ENCODE measurements at places on chromosomes 16 and 17. TPM values are rescaled to one million over a fixed set of nuclear protein-coding genes. Genes with fewer than 3 reads are reported as not detected.

Gene ZNF750
- total RNA-seq = not detected

Gene NPIPB9
- 2.9 TPM for total RNA-seq

Gene MT4
- not detected for total RNA-seq

Gene CTRL
- total RNA-seq = not detected

Gene SPNS3
- total RNA-seq = not detected

Gene CMTM2
- not detected for total RNA-seq

GRCh38 chr16:13935408-13935807 lies 15.5 kb downstream of the ERCC4 start:
- peaks cover 34% of the 10 kb centered on the region for H3K36me3 ChIP-seq
- H3K4me1 ChIP-seq = peaks cover 5% of the 10 kb centered on the region
- no peak overlapping the region for H3K27ac ChIP-seq
- H3K27me3 ChIP-seq = no peaks in the 10 kb centered on the region
- H3K4me3 ChIP-seq = no peak overlapping the region

- DNase-seq = no peak
- peak overlapping the region; percentile 78 for H3K27ac ChIP-seq
- H3K4me1 ChIP-seq = peaks cover 12% of the 10 kb centered on the region
Measured at GRCh38 chr16:83137326-83137781, 510.6 kb downstream of the CDH13 start.

DNA sequence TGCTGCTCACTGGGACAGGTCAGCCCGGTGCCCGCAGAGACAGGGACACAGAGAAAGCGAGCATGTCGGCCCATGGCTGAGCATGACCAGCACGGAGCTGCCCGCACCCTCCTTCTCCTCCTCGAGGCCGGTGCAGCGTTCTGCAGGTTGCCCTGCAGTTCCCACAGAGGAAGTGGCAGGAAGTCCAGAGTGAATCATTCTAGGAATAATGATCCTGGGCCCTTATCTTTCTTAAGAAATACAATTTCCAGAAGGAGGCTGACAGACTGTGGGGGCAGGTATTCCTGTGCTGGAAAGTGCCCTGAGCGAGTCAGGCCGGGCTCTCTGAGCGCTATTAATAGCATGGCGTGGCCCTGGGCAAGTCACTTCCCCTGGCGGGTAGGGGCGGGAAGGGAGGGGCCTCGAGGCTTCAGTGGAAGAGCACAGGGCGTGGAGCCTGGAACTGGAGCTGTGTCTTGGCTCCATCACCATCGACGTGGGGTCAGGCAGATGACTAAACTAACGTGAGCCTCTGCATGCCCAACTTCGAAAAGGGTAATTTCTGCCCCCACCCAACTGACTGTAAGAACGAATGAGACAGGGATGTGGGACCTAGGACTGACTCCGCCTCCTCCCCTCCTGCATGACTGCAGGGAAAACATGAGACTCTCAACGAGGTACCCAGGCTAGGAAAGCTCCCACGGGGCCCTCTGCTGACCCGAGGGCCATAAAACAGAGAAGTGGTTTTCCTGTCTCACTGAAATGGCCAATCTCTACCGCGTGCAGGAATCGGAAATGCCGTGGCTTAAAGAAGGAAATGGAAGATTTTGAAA lies 9.8 kb downstream of the TMEM204 start:
- no peak overlapping the region for H3K4me3 ChIP-seq
- peaks cover 18% of the 10 kb centered on the region for H3K4me1 ChIP-seq
- H3K36me3 ChIP-seq = peaks cover 5% of the 10 kb centered on the region
- peak overlapping the region; percentile 24 for H3K27ac ChIP-seq

DNA sequence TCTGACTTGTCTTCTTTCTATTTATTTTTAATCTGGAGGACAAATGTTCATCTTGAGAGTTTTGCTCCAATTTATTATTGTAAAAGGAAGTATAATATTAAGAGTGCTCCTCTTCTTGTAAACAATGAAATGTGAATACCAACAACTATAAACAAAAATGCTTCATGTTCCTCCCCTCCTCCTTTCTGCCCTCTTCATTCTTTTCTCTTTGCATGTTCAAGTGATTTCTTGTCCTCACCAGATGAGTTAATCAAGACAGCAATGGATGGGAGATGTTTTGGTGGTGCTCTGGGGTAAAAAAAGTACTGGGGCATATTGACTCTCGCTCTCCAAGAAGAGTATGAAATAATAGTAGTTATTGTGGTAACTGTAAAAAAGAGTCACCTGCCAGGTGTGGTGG lies 24.3 kb downstream of the ITGB3 start:
- no peaks in the 10 kb centered on the region for H3K27me3 ChIP-seq
- no peaks in the 10 kb centered on the region for H3K36me3 ChIP-seq
- no peak overlapping the region for H3K4me3 ChIP-seq
- peaks cover 64% of the 10 kb centered on the region for H3K4me1 ChIP-seq
- peak overlapping the region; percentile 100 for H3K27ac ChIP-seq

GRCh38 chr17:43533699-43534098 lies 12.4 kb downstream of the ETV4 start:
- peaks cover 38% of the 10 kb centered on the region for H3K4me1 ChIP-seq
- H3K4me3 ChIP-seq = no peak overlapping the region
- peaks cover 2% of the 10 kb centered on the region for H3K36me3 ChIP-seq
- peak; percentile 56 for DNase-seq

- H3K4me3 ChIP-seq = peak overlapping the region; percentile 75
- H3K27me3 ChIP-seq = no peaks in the 10 kb centered on the region
- no peak for DNase-seq
Measured at GRCh38 chr17:15999974-16000827, 577 bp downstream of the TTC19 start.

DNA sequence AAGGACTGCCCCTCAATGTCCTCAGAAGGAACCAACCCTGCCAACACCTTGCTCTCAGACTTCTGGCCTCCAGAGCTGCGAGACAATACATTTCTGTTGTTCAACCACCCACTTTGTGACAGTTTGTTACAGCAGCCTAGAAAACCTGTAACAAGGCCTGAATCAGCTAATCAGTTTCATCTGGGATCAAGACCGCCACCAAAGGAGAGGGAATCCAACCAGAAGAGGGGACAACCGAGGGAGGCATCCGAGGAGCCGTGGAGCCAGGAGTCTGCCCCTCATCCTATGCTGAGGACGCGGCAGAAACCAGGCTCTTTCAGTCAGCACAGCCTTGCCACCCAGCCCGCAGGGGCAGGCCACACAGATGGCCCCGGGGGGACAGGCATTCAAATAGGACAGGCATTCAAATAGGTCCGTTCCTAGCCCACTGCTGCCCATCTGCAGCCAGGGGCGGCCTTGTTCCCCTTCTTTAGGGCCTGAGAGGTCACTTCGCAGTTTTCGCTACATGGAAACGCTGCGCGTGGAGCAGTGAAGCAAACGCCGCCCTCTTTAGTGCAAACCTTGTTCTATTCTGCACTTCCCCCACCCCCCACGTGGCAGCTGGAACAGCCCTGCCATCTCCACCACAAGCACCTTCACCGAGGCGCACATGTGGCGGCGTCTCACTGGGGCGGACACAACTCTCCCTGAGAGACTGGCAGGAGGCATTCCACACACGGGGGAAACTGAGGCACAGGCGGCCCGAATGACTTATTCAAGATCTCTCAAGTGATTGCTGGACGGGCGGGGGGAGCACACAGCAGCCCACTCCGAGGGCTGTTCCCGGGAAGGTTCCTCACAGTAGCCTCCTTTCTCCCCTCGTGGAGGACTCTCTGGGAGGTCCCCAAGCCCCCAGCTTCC lies 26.7 kb downstream of the FA2H start:
- H3K4me3 ChIP-seq = no peak overlapping the region
- no peaks in the 10 kb centered on the region for H3K36me3 ChIP-seq
- H3K27ac ChIP-seq = no peak overlapping the region
- peaks cover 12% of the 10 kb centered on the region for H3K4me1 ChIP-seq
- peak; percentile 84 for DNase-seq
- peaks cover 11% of the 10 kb centered on the region for H3K27me3 ChIP-seq

- peaks cover 5% of the 10 kb centered on the region for H3K36me3 ChIP-seq
- DNase-seq = no peak
- peak overlapping the region; percentile 99 for H3K27ac ChIP-seq
- H3K4me1 ChIP-seq = peaks cover 83% of the 10 kb centered on the region
- H3K4me3 ChIP-seq = peak overlapping the region; percentile 87
Measured at GRCh38 chr16:20901436-20902112, 1.0 kb downstream of the LYRM1 start.

DNA sequence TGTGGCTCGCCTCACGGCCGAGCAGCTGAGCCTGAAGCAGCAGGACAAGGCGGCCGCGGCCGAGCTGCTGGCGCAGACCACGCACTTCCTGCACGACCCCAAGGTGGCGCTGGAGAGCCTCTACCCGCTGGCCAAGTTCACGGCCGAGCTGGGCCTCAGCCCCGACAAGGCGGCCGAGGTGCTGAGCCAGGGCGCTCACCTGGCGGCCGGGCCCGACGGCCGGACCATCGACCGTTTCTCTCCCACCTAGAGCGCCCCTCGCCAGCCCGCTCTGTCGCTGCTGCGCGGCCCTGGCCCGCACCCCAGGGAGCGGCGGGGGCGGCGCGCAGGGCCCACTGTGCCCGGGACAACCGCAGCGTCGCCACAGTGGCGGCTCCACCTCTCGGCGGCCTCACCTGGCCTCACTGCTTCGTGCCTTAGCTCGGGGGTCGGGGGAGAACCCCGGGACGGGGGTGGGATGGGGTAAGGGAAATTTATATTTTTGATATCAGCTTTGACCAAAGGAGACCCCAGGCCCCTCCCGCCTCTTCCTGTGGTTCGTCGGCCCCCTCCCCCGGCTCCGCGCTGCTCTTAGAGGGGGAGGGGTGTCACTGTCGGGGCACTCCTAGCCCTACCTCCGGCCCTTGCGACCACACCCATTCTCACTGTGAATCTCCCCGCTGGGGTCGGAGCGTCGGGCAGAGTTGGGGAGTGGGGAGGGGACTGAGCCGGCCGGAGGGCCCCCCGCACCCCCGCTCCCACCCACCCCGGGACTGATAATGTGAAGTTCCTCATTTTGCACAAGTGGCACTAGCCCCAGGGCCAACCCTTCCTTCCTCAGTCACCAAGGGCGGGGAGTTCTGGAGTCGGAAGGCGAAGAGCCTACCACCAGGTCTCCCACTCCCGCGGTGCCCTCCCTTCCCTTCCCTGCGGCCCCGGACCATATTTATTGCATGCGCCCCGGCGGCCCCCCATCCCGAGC lies 4.0 kb downstream of the HIC1 start:
- H3K4me3 ChIP-seq = no peak overlapping the region
- peaks cover 2% of the 10 kb centered on the region for H3K36me3 ChIP-seq
- no peaks in the 10 kb centered on the region for H3K27me3 ChIP-seq
- DNase-seq = no peak

DNA sequence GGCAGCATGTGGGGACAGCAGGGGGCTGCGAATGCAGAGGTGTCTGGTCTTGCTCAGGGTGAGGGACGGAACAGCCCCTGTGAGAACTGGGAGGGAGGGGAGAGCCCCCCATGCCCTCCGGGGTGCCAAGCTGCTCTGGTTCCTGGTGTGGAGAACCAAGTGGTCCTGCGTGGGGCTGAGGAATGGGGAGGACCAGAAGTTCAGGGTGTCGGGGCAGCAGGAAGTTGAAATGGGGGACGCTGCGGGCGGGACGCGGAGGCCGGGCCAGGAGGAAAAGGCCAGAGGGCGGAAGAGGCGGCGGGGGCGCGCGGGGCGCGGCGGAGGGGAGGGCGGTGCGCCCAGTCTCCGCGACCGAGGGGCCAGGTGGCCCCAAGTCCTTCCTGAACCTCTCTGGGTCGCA lies 3.6 kb downstream of the ALDH3A1 start:
- peaks cover 15% of the 10 kb centered on the region for H3K4me1 ChIP-seq
- DNase-seq = no peak
- H3K4me3 ChIP-seq = peak overlapping the region; percentile 61
- H3K27ac ChIP-seq = no peak overlapping the region
- peaks cover 3% of the 10 kb centered on the region for H3K27me3 ChIP-seq

DNA sequence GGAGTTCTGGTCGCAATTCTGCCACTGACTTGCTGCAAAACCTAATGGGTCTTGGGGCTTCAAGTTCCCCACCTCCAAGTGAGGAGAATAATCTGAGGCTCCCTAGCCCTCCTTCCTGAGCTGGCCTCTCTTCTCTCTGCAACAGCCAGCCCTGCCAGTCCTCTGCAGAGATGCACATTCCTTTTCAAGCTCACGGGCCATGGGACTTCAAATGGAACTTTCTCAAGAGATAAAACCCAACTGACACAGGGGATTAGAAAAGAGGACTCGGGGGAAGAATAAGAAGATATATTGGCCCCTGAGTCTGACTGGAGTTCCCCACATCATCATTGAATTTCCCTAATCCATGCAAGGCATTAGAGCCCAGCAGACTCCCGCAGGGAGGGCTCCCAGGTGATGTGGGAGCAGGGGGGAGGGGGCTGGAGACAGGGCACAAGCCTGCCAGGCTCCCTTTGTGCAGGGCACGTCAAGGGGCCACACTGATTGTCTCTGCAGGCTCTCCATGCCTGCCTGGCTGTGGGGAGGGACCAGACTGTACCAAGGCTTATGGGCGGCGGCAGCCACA lies 131.0 kb downstream of the CCDC144A start:
- H3K4me1 ChIP-seq = peaks cover 15% of the 10 kb centered on the region
- H3K36me3 ChIP-seq = no peaks in the 10 kb centered on the region
- no peak overlapping the region for H3K27ac ChIP-seq
- H3K4me3 ChIP-seq = no peak overlapping the region
- DNase-seq = no peak

- H3K27ac ChIP-seq = no peak overlapping the region
- no peaks in the 10 kb centered on the region for H3K36me3 ChIP-seq
- no peaks in the 10 kb centered on the region for H3K27me3 ChIP-seq
- DNase-seq = no peak
Measured at GRCh38 chr16:29747947-29748759, 2.4 kb upstream of the C16orf54 start.

- H3K36me3 ChIP-seq = peaks cover 11% of the 10 kb centered on the region
- no peak for DNase-seq
- peak overlapping the region; percentile 97 for H3K27ac ChIP-seq
- peaks cover 87% of the 10 kb centered on the region for H3K4me1 ChIP-seq
- no peaks in the 10 kb centered on the region for H3K27me3 ChIP-seq
- peak overlapping the region; percentile 79 for H3K4me3 ChIP-seq
Measured at GRCh38 chr16:69925311-69925710, 25.8 kb upstream of the CLEC18A start.

DNA sequence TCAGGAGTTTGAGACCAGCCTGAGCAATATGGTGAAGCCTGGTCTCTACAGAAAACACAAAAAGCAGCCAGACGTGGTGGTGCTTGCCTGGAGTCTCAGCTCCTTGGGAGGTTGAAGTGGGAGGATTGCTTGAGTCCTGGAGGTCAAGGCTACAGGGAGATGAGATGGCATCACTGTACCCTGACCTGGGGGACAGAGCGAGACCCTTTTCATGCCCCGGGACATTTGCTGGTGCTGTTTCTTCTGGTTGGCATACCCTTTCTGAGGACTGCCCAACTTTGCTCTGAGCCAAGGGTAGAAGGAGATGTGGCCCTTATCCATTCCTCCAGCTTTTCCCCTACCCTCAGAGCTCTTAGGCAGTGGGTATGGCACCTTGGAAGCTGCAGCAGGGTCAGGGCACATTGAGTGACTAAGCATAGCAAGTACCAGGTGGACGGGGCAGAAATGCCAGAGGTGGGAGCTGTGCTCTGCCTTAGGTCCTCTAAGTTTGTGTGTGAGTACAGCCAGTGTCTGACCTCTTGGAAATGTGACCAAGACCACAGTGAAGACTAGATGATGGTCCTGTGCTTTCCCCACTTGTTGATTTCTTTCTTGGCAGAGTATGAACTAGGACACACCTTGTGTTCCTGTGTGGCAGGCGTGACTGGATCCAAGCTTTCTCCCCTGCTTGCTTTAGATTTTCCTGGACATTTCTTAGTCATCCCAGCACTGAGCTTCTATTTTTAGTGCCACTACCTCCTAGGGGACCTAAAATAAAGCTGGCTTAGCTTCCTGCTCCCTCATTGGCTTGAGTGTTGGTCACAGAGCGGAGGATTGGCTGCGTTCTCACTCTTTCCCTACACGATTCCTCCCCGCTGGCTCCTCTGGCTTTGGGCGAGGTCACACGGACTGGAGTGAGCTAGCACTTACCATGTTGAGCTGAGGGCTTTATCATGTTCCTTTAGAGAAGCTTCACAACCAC lies 9.9 kb upstream of the EDC4 start:
- H3K36me3 ChIP-seq = peaks cover 8% of the 10 kb centered on the region
- no peak for DNase-seq
- peaks cover 48% of the 10 kb centered on the region for H3K4me1 ChIP-seq
- H3K27me3 ChIP-seq = no peaks in the 10 kb centered on the region
- peak overlapping the region; percentile 0 for H3K4me3 ChIP-seq

All from chondrocyte (in vitro differentiated cells).